ENCODE measurements at places on chromosomes 3 and 15. TPM values are rescaled to one million over a fixed set of nuclear protein-coding genes. Genes with fewer than 3 reads are reported as not detected.

GRCh38 chr3:128036119-128036518, 16.1 kb upstream of the SEC61A1 start:
- H3K27me3 ChIP-seq = peaks cover 56% of the 10 kb centered on the region
- DNase-seq = no peak
- H3K36me3 ChIP-seq = no peaks in the 10 kb centered on the region
- no peak overlapping the region for H3K4me3 ChIP-seq
- no peaks in the 10 kb centered on the region for H3K4me1 ChIP-seq
- H3K27ac ChIP-seq = no peak overlapping the region

GRCh38 chr15:68230157-68231100, 901 bp upstream of the CLN6 start:
- H3K27ac ChIP-seq = peak overlapping the region; percentile 85
- peak overlapping the region; percentile 81 for H3K4me3 ChIP-seq
- DNase-seq = peak; percentile 73

DNA sequence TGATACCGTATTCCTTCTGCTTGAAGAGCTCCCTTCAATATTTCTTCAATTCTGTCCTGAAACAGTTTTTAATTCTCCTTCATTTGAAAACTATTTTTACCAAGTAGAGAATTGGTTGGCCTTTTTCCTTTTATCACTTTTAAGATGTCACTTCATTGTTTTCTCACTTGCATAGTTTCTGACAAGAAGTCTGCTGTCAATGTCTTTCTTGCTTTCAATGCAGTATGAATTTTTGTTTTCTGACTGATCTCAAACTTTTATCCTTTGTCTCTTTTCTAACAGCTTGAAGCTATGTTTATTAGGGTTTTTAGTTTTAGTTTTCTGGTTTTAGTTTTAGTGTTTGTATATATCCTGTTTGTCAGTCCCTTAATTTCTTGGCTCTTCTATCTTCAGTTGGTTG, 364.8 kb upstream of the TPRG1 start:
- no peak overlapping the region for H3K4me3 ChIP-seq
- H3K27me3 ChIP-seq = no peaks in the 10 kb centered on the region
- DNase-seq = no peak
- peaks cover 27% of the 10 kb centered on the region for H3K36me3 ChIP-seq
- H3K27ac ChIP-seq = no peak overlapping the region

Gene ITPKA
- total RNA-seq = not detected

DNA sequence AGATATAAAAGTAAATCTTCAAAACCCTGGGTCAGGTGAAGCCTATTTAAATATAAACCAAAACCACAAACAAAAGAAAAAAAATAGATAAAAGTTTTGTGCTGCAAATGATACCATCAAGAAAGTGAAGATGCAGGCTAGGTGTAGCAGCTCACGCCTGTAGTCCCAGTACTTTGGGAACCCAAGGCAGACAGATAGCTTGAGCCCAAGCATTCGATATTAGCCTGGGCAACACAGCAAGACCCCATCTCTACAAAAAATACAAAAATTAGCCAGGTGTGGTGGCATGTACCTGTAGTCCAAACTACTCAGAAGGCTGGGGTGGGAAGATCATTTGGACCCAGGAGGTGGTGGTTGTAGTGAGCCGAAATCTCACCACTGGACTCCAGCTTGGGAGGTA, 164.8 kb downstream of the MAGI1 start:
- H3K4me3 ChIP-seq = no peak overlapping the region
- no peak overlapping the region for H3K27ac ChIP-seq
- no peaks in the 10 kb centered on the region for H3K27me3 ChIP-seq
- no peaks in the 10 kb centered on the region for H3K36me3 ChIP-seq

Gene CHDH
- total RNA-seq = 0.81 TPM

Gene CCDC13
- 0.30 TPM for total RNA-seq

Gene IGSF10
- 1.2 TPM for total RNA-seq

- DNase-seq = no peak
- no peaks in the 10 kb centered on the region for H3K4me1 ChIP-seq
- peaks cover 11% of the 10 kb centered on the region for H3K27me3 ChIP-seq
- H3K27ac ChIP-seq = no peak overlapping the region
- no peaks in the 10 kb centered on the region for H3K36me3 ChIP-seq
Measured at GRCh38 chr3:56915966-56916586, 114.3 kb upstream of the ARHGEF3 start.

DNA sequence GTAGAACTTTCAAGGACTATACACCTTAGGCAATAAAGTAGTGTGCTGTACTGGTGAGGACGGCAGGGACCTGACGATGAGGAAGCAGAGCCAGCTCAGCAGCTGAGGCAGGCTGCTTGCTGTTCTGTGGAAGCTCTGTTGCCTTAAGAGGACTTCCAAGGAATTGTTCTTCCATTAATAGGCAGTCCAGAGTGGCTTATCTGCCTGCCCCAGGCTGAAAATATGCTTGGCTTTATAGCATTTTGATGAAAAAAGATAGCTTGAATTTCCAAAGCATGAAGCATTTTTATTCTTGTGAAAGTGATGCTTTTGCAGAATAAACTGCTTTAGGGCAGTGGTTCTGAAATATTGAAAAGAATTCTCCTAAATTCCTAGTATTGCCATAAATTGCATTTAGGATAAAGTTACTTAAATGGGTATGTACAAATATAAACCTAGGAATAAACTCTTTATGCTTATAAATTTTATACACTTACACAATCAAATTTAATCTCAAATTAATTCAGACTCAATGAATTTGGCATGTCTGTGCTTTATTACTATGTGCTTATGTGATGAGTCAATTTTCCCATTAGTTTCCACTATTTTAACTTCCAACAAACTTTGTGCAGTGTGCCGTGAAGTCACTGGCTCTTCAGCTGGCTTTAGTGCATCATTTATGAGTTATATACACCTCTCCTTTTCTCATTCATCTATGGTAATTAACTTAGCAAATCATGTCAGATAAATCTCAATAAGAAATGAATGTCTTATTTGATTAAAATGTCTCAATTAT, 231.0 kb upstream of the RASGRP1 start:
- H3K4me3 ChIP-seq = no peak overlapping the region
- no peak for DNase-seq
- peaks cover 13% of the 10 kb centered on the region for H3K4me1 ChIP-seq
- H3K36me3 ChIP-seq = peaks cover 2% of the 10 kb centered on the region
- H3K27ac ChIP-seq = no peak overlapping the region

Gene SPRED1
- 40.9 TPM for total RNA-seq

Gene AGBL1
- total RNA-seq = not detected

Gene CCR1
- not detected for total RNA-seq

DNA sequence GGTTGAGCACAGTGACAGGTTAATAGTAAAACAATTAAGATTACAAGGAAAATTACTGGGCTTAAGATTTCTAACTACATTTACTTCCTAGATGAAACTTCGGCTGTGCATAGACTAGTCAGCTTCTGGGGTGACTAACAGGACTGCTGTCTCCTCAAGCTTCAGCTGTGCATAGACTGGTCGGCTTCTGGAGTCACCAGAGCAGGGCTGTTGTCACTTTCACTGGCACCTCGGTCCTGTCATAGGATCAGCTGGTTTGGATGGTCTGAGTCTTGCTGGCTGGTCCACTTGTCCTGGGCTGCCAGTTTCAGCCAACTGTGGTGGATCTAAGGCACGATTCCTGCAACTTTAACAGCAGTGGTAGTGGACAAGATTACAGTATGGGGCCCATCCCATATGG, 23.9 kb upstream of the ACAD9 start:
- H3K27ac ChIP-seq = no peak overlapping the region
- H3K36me3 ChIP-seq = peaks cover 4% of the 10 kb centered on the region
- no peaks in the 10 kb centered on the region for H3K27me3 ChIP-seq
- no peak overlapping the region for H3K4me3 ChIP-seq

DNA sequence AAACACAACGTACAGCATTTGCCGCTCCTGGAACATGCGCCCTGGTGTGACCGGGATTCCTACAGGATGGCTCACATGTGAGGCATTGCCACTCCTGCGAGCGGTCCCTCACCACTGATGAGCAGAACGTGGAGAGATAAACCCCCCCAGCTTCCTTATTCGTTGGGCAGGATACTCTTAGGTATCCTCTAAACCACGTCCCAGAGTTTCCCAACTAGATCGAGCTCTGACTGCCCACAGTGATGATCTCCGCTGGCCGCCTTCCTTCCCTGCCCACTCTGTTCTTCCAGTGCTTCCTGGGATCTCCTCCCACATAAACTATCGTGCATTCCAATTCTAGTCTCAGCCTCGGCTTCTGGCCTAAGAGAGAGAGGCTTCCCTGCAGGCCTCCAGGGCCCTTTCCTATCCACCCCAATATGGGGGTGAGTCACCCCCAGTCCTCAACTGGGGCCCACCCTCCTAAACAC, 91.8 kb downstream of the TOP2B start:
- H3K4me3 ChIP-seq = peak overlapping the region; percentile 11
- peaks cover 60% of the 10 kb centered on the region for H3K4me1 ChIP-seq
- no peak for DNase-seq
- peaks cover 2% of the 10 kb centered on the region for H3K36me3 ChIP-seq
- H3K27ac ChIP-seq = peak overlapping the region; percentile 98

Gene CPEB1
- total RNA-seq = 0.65 TPM

Gene ZMAT3
- total RNA-seq = 99.0 TPM

- H3K27me3 ChIP-seq = peaks cover 3% of the 10 kb centered on the region
- no peak for DNase-seq
- H3K4me3 ChIP-seq = no peak overlapping the region
- peaks cover 24% of the 10 kb centered on the region for H3K4me1 ChIP-seq
- H3K36me3 ChIP-seq = no peaks in the 10 kb centered on the region
Measured at GRCh38 chr3:12141350-12141749, 17.4 kb downstream of the TIMP4 start.

Gene DAZL
- total RNA-seq = not detected

DNA sequence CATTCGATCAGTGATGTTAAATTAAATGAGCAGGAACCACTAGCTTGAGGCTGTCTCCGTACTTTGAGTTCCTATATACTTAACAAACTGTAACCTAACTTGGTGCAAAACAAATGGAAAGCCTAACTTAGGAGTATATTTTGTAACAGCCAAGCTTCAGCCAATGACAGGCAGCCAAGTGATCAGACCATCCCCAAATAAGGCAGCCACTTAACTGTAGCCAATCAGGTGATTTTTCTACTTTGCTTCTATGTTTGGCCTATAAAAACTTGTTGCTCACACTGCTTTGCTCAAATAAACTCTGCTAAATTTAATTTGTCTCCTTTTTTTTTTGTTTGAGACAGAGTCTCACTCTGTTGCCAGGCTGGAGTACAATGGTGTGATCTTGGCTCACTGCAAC, 19.3 kb upstream of the ZNF770 start:
- no peaks in the 10 kb centered on the region for H3K36me3 ChIP-seq
- H3K27me3 ChIP-seq = peaks cover 2% of the 10 kb centered on the region
- no peak overlapping the region for H3K4me3 ChIP-seq
- no peak overlapping the region for H3K27ac ChIP-seq
- DNase-seq = no peak

Gene ZKSCAN7
- 7.4 TPM for total RNA-seq

DNA sequence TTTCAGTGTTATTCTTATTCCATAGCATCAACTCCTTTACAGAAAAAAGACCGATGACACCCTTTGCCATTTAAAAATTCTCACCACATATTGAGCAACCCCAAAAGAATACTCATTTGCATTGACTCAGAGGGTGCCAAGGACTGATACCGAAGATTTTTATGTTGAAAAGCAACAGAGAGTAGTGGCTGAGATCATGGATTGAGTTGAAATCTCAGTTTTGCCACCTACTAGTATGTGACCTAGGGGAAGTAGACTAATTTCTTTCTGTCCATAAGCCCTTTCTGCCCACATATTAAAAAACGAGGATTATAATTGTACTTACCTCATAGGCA, 313.9 kb upstream of the SATB1 start:
- no peaks in the 10 kb centered on the region for H3K36me3 ChIP-seq
- H3K4me1 ChIP-seq = no peaks in the 10 kb centered on the region
- no peak overlapping the region for H3K27ac ChIP-seq
- H3K27me3 ChIP-seq = no peaks in the 10 kb centered on the region

DNA sequence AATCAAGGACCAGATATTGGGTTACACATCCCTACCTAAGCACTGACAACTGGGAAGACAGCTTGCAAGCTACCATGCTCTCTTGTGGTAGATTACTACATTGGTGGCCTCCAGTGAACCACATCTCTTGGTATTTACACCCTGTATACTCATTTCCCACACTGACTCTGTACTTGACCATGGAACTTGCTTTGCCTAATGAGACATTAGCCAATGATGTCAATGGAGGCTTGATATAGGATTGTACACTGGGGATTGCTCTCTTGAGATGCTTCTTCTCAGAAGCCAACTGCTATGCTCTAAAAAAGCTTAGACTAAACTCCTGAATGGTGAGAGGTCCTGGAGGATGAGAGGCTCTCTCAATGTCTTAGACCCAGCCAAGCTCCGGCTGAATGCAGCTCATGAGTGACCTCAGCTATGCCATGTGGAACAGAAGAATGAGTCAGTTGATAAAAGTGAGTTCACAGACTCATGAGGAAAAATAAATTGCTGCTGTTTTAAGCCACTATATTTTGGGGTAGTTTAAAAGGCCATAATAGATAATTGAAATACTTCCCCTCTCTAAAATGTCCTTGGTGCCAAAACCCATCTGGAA, 61.5 kb upstream of the GALNT15 start:
- H3K27ac ChIP-seq = no peak overlapping the region
- peaks cover 9% of the 10 kb centered on the region for H3K4me1 ChIP-seq

DNA sequence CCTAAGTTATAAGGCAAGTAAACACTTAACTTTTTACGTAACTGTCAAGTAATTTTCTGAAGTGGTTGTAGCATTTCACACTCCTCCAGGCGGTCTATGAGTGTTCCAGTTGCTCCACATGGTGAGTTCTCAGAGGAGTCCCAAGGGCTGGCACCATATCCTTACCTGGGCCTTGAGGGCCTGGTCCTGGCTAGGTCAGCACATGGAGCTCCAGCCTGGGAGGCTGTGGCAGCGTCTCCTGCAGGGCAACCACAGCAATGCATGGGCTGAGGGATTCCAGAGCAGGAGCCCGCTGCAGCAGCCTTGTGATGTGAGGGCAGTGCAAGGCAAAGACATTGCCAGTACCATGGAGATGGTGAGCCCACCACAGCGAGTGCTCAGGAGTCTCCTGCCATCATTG, 32.2 kb upstream of the LYZL4 start:
- no peaks in the 10 kb centered on the region for H3K36me3 ChIP-seq
- no peak for DNase-seq
- no peak overlapping the region for H3K27ac ChIP-seq
- H3K4me1 ChIP-seq = no peaks in the 10 kb centered on the region

DNA sequence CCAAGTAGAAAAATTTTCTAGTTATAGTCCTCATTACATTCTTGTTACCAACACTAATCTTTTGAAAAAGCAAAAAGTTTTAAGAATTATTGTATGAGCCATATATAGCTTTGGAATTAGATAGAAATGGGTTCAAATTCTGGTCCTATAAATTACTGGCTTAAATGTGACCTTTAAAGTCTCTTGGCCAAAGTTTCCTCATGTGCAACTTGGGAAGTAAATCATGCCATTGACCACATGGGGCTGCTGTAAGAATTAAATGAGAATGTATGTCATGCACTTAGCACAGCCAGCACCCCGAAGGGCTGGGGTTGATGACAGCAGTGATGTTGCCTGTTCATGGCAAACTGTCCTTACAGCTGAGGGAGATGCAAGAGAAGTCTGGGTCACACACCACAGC, 108.3 kb downstream of the TOP2B start:
- no peaks in the 10 kb centered on the region for H3K27me3 ChIP-seq
- H3K36me3 ChIP-seq = no peaks in the 10 kb centered on the region
- H3K27ac ChIP-seq = no peak overlapping the region
- no peak overlapping the region for H3K4me3 ChIP-seq
- H3K4me1 ChIP-seq = peaks cover 6% of the 10 kb centered on the region
- DNase-seq = no peak

GRCh38 chr3:129389572-129389937, 38.9 kb downstream of the EFCAB12 start:
- H3K27me3 ChIP-seq = no peaks in the 10 kb centered on the region
- H3K4me3 ChIP-seq = no peak overlapping the region
- H3K36me3 ChIP-seq = peaks cover 28% of the 10 kb centered on the region
- peaks cover 24% of the 10 kb centered on the region for H3K4me1 ChIP-seq

GRCh38 chr15:37083610-37084009, 16.7 kb downstream of the MEIS2 start:
- H3K36me3 ChIP-seq = peaks cover 59% of the 10 kb centered on the region
- H3K27ac ChIP-seq = peak overlapping the region; percentile 32
- no peaks in the 10 kb centered on the region for H3K27me3 ChIP-seq
- H3K4me3 ChIP-seq = no peak overlapping the region
- H3K4me1 ChIP-seq = peaks cover 55% of the 10 kb centered on the region
